BJ (cell line): ENCODE measurements at places on chromosomes 7 and 10.

- DNase-seq = no peak
Observed at GRCh38 chr7:68866200-68866570, 732.1 kb upstream of the AUTS2 start.

GRCh38 chr7:155745737-155746136, 66.5 kb downstream of the SHH start:
- DNase-seq = no peak

DNA sequence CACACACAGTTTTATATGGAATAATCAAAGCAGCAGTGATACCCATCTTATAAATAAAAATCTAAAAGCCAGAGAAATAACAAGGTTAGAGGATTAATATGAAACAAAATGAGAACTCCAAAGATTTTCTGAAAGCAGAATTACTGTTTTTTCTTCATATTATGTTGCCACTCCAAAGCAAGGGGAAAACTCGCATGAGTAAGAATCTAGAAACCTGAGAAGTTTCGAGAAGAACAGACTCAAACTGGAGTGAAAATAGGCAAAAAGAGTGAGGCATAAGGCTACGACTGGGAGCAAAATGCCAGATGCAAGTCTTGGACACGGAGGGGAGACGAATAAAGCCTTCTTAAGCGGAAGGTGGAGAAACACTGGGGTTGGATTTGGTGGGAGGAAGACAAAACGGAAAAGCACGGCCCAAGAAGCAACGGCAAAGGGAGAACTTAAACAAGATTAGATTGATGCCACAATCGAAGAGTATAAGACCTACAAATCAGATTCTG, 923 bp downstream of the TNPO3 start:
- no peak for DNase-seq

DNA sequence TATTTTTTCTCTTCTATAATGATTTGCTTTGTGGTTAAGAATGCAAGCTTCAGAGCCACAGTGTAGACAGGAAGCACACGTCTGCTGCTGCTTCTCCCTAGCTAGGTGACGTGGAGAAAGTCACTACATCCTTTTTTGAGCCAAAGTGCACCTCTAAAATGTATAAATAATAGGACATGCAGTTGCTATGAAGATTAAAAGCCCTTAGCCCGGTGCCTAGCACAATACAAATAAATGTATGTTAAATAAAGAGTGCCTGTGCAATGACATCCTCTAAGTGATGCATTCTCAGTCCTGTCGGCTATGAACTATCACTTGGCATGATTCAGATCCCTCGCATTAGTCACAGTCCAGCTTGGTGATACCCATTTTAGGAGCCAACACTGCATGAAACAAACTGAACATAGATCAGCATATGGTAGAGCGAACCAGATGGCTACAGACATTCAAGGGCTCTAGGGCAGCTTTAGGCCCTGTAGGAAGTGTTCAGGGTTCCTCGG, 4.8 kb upstream of the TRDMT1 start:
- no peak for DNase-seq

GRCh38 chr7:102140952-102141370, 145.7 kb upstream of the SH2B2 start:
- DNase-seq = no peak

DNA sequence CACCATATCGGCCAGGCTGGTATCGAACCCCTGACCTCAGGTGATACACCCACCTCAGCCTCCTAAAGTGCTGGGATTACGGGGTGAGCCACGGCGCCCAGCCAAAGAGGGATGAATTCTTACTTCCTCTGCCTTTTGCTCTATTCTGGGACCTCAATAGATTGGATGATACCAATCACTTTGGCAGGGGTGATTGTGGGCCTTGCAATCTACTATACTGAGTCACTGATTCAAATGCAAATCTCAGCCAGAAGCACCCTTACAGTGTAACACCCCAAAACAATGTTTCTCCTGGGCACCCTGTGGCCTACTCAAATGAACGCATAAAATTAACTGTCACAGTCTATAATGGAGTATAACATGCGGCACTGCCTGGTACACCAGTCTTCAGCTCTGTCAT, 596.7 kb upstream of the LRRTM3 start:
- DNase-seq = no peak

DNA sequence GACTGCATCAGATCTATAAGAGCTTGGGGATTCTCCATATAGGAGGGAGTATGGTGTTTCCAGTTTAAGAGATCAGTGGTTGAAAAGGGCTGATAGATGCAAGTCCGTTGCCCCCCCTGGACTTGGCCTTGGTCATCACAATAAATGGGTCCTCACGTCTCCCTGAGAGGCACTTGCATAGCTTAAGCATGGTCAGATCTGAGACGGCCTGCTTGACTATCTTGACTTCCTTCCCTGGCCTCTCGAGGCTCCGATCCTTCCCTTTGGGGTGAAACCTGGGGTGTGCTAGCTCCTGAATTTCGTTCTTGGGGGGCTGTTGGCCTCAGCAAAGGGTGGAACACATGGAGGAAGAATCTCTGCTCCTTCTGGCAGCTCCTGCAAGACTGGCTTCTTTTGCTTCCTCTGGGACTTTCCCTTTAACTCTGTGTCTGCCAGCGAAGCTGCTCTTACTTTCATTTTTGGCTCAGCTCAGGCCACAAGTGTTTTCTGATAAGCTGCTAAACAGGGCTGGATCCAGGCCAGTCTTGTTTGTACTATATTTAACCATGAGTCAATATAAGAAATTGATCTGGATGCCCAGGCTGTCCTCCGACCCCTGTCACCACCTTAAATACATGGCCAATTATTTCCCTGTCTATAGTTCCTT, 11.2 kb upstream of the ZNF485 start:
- no peak for DNase-seq

- DNase-seq = no peak
Observed at GRCh38 chr10:95787447-95787846, 31.5 kb downstream of the ENTPD1 start.

- DNase-seq = no peak
Observed at GRCh38 chr10:98134117-98134430, 383 bp upstream of the R3HCC1L start.

DNA sequence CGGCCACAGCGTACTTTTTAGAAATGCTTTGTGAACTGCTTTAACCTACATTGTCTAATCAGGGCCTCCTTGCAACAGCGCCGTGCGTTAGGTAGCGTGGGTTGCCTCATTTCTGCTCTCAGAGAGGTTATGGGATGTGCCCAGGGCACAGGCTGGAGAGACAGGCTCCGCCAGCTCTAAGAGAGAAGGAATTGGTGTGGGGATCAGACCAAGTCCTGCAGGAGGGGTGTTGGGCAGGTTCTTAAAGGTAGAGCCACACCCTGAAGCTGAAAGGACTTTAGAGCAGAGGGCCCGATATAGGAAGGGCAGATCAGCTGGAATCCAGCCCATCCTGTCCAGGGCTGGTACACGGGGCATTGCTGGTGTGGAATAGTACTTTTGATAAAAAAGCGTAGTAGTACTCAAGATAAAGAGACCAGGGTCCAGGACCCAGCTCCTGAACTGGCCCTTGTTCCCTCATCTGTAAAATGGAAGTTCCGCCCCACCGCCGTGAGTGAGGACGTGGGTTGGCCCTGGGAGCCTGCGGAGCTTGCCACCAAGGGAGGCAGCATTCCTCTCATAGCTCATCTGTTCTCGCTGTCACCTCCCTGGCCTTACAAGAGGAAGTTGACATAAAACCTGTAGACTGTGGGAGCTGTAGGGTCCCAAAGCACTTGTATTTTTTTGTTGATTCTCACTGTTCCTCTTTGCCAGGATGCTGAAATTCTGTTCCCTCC, 37.2 kb downstream of the TMEM120A start:
- DNase-seq = no peak

GRCh38 chr7:108308903-108309302, 147.3 kb downstream of the NRCAM start:
- no peak for DNase-seq

- no peak for DNase-seq
Observed at GRCh38 chr10:6011558-6011957, 34.2 kb upstream of the IL15RA start.

- no peak for DNase-seq
Observed at GRCh38 chr10:100683004-100683403, 62.4 kb upstream of the PAX2 start.

DNA sequence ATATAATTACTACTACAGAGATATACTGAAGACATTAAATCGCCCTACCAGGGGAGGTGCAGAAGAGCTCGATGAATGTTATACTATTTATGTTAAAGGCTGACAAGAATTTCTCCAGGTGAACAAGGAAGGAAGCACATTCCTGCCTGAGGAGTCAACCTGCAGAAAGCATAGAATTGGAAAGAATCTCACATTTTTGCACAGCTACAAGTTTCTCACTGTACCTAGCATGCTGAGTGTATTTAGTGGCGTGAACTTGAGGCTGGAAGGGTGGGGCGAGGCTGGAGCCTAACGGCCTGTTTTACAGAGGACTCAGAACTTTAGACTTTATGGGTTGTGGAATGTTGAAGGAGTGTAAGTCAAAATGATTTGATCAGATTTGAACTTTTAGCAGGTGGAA, 373.6 kb upstream of the LRGUK start:
- DNase-seq = no peak

DNA sequence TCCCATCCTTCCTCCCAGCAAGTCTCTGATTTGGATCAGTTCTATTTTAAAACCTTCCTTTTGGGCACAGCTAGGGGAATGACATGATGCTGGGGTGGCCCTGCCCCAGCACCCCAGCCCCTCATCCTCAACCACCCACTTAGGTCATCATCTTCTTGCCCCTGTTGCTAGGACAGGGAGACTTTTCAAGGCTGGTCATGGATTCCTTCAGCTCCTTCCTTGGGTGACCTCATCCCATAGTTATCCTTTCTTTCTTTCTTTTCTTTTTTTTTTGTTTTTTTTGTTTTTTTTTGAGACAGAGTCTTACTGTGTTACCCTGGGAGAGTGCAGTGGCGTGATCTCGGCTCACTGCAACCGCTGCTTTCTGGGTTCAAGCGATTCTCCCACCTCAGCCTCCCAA, 127.2 kb downstream of the WDFY4 start:
- no peak for DNase-seq
